ENCODE measurements at places on chromosomes 11 and 22.

DNA sequence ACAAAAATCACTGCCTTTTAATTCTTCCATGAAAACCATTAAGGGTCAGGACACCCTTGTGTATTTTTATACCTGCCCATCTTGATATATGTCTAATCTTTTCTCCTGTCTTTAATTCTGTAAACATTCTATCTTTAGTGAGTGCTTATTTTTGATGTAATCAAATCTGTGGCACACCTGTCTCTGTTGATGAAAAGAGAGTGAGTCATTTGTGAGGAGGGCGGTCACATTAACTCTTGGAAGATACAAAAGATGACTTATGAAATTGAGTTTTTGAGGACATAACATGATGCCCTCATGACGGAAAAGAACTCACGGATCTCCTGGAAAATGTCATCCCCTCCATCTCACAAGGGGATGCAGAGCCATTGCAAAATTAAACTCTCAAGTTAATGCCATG is 206.5 kb upstream of the PGR start:
- no peak for DNase-seq

DNA sequence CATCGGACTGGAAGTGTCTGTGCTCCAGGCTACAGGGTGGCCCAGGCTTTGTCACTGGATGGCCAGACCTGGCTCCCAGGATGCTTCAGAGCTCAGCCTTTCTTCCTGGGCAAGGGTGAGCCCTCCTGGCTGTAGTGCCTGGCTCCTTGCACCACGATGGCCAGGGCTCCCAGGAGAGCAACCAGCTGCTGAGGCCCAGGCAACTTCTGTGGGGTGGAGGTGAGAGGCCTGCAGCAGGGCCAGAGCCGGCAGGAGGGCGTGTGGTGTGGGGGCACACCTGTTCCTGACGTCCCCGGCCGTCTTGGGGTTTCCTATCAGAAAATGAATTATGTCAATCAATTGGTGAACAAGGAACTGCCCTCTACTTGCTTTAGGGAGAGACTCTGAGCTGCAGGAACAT is 82.1 kb downstream of the DHCR7 start:
- DNase-seq: no peak

GRCh38 chr22:46009730-46010129 is 32.8 kb upstream of the WNT7B start:
- no peak for DNase-seq

DNA sequence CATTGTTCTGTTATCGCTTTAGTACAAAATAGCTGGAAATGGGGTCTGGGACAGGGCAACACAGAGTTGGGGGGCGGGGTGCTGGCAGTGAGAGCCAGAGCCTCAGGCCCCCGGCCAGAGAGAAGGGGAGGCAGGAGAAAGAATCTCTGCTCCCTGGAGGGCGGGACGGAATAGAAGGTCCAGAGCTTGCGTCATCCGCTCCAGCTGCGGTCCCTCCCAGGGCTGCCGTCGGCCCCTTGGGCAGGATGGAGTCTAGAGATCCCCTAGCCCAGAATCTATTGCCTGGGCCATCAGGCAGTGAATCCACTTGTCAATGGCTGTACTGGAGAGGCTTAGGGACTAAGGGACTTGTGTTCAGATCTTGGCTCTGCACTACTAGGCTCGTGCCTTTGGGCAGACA is 5.0 kb downstream of the TP53I11 start:
- no peak for DNase-seq

GRCh38 chr11:104254347-104254746 is 90.4 kb upstream of the PDGFD start:
- DNase-seq: peak; percentile 17

DNA sequence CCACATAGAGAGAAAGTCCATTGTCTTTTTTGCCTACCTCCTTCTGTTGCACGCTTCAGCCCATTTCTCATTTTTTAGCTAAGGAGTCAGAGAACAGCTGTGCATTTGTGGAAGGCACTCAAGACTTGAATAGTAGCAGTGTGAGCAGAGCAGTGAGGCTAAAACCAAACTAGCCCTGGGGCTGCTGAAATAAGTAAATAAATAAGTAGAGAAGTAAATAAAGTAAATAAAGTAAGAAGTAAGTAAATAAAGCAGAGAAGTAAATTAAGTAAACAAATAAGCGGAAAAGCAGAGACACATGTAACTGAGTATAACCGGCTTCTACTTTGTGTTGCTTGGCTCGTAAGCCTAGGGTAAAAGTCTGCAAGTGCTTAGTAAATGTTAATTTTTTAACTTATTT is 2.4 kb upstream of the OR52L1 start:
- no peak for DNase-seq

GRCh38 chr22:27982106-27982505 is 63.0 kb upstream of the PITPNB start:
- no peak for DNase-seq

Measured in NCI-H1048 (cell line).